ENCODE measurements at places on chromosomes 12 and 14. TPM values are rescaled to one million over a fixed set of nuclear protein-coding genes. Genes with fewer than 3 reads are reported as not detected.

Gene CMTM5
- not detected for total RNA-seq

Gene GPRC5A
- 14.3 TPM for total RNA-seq

Gene VWF
- total RNA-seq, result 531 TPM

Gene C12orf50
- total RNA-seq, result not detected

Gene GPR132
- not detected for total RNA-seq

Gene RAB3IP
- total RNA-seq, result 15.9 TPM

Gene ALG10
- 13.5 TPM for total RNA-seq

Gene PPP4R4
- total RNA-seq, result under 0.01 TPM

Gene ABCD2
- not detected for total RNA-seq

Gene IL25
- total RNA-seq, result not detected

Gene DNAJC22
- total RNA-seq, result 1.3 TPM

Gene SLCO1A2
- not detected for total RNA-seq

Gene MDGA2
- total RNA-seq, result not detected

Gene KRT72
- not detected for total RNA-seq

Gene REM2
- under 0.01 TPM for total RNA-seq

Gene CGRRF1
- 17.5 TPM for total RNA-seq

Gene BEGAIN
- total RNA-seq, result 0.91 TPM

Gene EMP1
- 310 TPM for total RNA-seq

Gene SYNDIG1L
- total RNA-seq, result not detected

Gene ZBTB1
- total RNA-seq, result 48.7 TPM

Gene SYCP3
- 0.30 TPM for total RNA-seq

Gene KRT80
- 11.1 TPM for total RNA-seq

Gene DPPA3
- total RNA-seq, result not detected

Gene MYF6
- not detected for total RNA-seq

Gene DHRS4
- 50.2 TPM for total RNA-seq

Gene ITGA7
- total RNA-seq, result 1.7 TPM

Gene AHNAK2
- 42.7 TPM for total RNA-seq

Gene GUCY2C
- not detected for total RNA-seq

Gene LRTM2
- not detected for total RNA-seq

Gene PLCZ1
- under 0.01 TPM for total RNA-seq

Gene HOXC10
- total RNA-seq, result not detected

Gene IL22
- not detected for total RNA-seq

Gene KRT85
- total RNA-seq, result not detected

Gene FOXN3
- 6.8 TPM for total RNA-seq

Gene CCDC60
- not detected for total RNA-seq

Gene PRICKLE1
- total RNA-seq, result 6.1 TPM

Gene CBLN3
- total RNA-seq, result 0.32 TPM

Gene PCED1B
- total RNA-seq, result 1.1 TPM
